ENCODE measurements at places on chromosomes 12 and 14. TPM values are rescaled to one million over a fixed set of nuclear protein-coding genes. Genes with fewer than 3 reads are reported as not detected.

The SPX gene
- not detected for total RNA-seq

The PMCH gene
- total RNA-seq, result not detected

The CLEC9A gene
- total RNA-seq, result not detected

GRCh38 chr12:2390133-2390532 lies 337.3 kb downstream of the CACNA1C start:
- no peaks in the 10 kb centered on the region for H3K36me3 ChIP-seq
- no peak overlapping the region for H3K27ac ChIP-seq
- H3K4me3 ChIP-seq, result no peak overlapping the region
- no peak for DNase-seq

DNA sequence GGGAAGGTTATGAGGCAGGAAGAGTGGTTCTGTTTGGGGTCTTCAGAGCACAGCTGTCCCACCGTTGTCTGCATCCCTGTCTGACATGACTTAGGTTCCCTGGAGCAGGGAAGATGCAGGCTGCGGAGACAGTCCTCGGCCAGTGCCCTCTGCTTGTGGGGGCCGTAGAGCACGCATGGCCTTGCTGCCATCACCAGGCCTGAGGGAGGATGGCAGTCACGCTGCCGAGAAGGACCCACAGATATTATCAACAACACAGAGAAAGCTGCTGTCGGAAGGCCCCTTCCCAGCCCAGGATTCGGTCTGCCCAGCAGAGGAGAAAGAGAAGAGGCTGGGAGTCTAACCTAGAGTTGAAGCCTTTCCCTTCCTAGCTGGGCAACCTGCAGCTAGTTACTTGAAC lies 35.0 kb downstream of the ERH start:
- H3K27ac ChIP-seq, result no peak overlapping the region
- H3K36me3 ChIP-seq, result no peaks in the 10 kb centered on the region
- no peak overlapping the region for H3K4me3 ChIP-seq
- peaks cover 2% of the 10 kb centered on the region for H3K27me3 ChIP-seq
- H3K4me1 ChIP-seq, result no peaks in the 10 kb centered on the region

GRCh38 chr12:104583301-104583700 lies 126.6 kb downstream of the CHST11 start:
- H3K27me3 ChIP-seq, result no peaks in the 10 kb centered on the region
- H3K27ac ChIP-seq, result no peak overlapping the region
- no peaks in the 10 kb centered on the region for H3K36me3 ChIP-seq
- H3K4me1 ChIP-seq, result peaks cover 15% of the 10 kb centered on the region
- DNase-seq, result no peak

GRCh38 chr12:102394200-102394599 lies 86.2 kb downstream of the IGF1 start:
- peaks cover 10% of the 10 kb centered on the region for H3K4me1 ChIP-seq
- H3K27me3 ChIP-seq, result no peaks in the 10 kb centered on the region
- DNase-seq, result no peak

Measured in mesothelial cell of epicardium (in vitro differentiated cells).